ENCODE measurements at places on chromosomes 12 and 14.

GRCh38 chr14:63852271-63852816 is 460 bp upstream of the SYNE2 start:
- DNase-seq = no peak

DNA sequence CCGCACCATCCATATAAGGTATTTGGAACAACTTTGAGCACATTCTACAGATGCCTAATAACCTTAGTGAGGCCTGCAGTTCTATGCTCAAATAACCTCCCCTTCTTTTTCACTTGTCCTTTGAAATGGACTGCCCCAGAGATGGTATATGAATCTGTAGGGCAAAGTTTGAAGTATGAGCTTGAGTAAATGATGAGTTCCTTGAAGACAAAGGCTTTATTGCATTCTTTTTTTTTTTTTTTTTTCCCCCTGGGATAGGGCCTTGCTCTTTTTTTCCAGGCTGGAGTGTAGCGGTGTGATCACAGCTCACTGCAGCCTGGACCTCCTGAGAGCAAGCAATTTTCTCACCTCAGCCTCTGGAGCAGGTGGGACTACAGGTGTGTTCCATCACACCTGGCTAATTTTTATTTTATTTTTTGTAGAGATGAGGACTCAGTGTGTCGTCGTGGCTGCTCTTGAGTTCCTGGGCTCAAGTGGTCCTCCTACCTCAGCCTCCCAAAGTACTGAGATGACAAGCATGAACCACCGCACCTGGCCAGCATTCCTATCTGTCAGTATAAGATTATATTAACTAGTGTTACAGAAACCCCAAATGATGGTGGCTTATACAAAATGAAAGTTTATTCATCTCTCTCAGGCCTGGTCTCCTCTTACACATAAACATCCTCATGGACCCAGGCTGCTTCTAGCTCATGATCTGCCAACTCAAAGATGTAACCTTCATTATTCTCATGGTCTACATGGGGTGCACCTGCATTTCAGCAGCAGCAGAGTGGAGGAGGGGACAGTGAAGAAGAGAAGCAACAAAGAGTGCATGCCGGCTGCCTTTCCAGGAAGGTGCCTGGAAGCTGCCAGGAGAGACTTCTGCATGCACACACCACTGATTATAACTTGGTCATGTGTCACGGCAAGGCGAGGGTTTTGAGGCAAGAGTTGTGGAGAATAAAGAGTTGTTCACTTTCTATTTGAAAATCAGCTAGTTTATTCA is 101.4 kb downstream of the DUSP16 start:
- no peak for DNase-seq

GRCh38 chr14:87199381-87199780 is 793.6 kb downstream of the GALC start:
- no peak for DNase-seq

DNA sequence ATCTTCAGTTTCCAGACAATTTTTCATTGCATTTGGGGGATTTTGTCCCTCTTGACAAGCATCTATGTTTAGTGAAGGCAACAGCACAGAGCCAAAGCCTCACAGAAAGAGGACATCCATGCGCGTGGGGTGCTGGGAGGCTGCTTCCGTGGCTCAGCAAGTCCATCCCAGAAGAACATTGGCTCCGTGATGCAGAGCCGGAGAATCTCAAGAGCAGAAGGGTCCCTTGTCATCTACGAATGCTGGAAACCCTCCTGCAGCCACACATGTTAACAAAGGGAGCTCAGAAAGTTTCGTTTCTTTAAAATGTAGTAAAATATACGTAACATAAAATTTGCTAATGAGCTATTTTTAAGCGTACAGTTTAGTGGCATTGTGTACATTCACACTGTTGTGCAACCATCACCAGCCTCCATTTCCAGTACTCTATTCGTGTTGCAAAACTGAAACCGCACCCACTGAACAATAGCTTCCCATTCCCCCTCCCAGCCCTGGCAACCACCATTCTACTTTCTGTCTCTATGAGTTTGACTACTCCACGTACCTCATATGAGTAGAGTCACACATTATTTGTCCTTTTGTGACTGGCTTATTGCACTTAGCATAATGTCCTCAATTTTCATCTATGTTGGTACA is 185.9 kb downstream of the TTC7B start:
- no peak for DNase-seq

- DNase-seq = no peak
Observed at GRCh38 chr12:120653611-120654010, 13.2 kb downstream of the CABP1 start.

DNA sequence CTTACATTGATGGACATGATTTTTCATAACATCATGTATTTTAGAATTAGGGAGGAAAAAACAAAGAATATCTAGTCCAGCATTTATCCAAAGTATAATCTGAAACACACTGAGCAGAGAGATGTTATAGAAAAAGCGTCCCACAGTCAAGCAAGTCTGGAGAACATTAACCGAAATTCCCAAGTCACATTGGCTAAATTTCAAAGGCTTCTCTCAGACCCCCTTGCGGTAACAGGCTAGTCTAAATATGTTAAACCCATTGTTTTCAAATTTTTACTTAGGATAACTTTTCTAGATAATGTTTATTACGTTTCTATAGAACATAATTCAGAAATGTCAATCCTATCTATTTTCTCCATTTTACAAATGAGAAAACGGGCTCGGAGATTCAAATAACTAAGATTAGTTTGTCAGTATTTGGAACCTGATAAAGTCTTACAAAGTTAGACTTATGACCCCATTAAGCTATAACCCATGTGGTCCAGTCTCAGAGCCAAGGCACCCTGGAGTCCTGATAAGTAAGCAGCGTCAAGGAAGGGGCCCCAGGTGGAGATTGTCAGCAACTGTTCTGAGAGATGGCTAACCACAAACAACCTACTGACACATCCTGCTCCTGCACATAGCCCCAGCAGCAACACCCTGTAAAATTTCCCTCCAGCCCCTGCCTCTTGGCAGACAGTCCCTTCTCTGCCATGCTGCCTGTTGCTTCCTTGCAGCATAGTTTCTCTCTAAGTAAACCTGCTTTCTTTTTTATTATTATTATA is 220.6 kb upstream of the TMEM260 start:
- DNase-seq = no peak

GRCh38 chr14:85248881-85249635 is 280.9 kb upstream of the FLRT2 start:
- no peak for DNase-seq

DNA sequence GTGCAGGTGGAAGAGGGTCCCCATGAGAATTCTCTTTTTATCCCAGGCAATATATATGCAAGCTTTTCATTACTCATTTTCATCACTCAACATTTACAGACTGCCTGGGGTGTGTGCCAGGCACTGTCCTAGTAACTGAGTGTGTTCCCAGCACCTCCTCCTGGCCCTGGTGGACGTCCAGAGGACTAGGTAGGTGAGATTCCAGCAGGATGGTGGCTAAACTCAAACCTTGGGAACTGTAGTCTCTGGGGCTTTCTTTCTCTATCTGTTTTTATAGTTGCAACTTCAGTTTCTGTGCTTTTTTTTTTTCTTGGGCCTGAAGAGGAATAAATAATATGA is 63.8 kb downstream of the SUSD6 start:
- DNase-seq = no peak

Measured in activated CD4-positive, alpha-beta T cell treated with anti-CD3 and anti-CD28 coated beads, Interleukin-2, amount 50 U/mL, for 4 hours (primary cell).